ENCODE measurements at places on chromosomes 1 and 21.

GRCh38 chr1:82920418-82921248 lies 1078.3 kb downstream of the TTLL7 start:
- DNase-seq, result no peak

GRCh38 chr1:243496187-243496646 lies 240.4 kb downstream of the SDCCAG8 start:
- no peak for DNase-seq

DNA sequence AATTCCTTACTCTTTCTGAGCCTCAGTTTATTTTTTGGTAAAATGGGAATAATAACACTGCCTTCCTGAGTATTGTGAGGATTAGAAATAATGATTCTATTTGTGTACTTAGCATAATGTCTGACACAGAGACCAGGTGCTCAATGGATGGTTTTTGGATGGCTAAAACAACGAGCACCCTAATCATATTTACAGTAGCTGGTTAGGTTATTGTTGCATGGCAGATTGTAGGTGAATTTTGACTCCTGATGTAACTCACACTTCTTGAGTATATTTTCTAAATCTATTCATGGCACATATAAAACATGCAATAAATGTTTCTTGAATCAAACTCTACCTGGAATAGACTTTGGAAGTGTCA lies 11.9 kb upstream of the DUSP10 start:
- no peak for DNase-seq

GRCh38 chr1:175178056-175178455 lies 14.5 kb downstream of the KIAA0040 start:
- DNase-seq, result no peak

DNA sequence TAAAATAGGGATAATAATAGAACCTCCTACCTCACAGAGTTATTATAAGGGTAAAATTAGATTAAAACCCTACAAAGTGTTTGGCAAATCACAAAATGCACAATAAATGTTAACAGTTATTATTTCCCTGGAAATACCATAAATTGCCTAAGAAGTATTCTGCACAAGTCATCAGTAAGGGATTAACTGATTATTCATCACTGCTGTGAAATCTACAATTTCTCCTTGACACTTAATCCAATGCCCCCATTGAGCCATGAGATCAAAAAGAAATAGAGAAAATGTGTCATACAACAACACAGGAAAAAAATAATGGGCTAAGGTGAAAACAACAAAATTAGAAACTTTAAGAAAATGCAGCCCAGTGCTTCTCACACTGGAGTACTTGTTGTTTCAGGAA lies 6.7 kb upstream of the SEC16B start:
- no peak for DNase-seq

DNA sequence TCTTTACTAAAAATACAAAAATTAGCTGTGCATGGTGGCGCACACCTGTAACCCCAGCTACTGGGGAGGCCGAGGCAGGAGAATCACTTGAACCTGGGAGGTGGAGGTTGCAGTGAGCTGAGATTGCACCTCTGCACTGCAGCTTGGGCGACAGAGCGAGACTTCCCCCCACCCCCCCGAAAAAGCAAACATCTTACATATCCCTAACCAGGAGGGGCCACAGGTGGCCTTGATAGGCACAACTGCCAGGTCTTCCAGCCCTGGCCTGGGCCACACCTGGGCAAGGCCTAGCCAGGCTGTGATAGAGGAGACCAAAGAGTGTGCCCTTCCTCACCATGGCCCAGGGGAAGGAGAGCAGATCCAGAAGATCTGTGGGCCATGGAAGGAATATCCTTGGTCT lies 28.6 kb upstream of the POU3F1 start:
- no peak for DNase-seq

- peak; percentile 88 for DNase-seq
Observed at GRCh38 chr21:32143241-32143939, 135.5 kb downstream of the MIS18A start.

DNA sequence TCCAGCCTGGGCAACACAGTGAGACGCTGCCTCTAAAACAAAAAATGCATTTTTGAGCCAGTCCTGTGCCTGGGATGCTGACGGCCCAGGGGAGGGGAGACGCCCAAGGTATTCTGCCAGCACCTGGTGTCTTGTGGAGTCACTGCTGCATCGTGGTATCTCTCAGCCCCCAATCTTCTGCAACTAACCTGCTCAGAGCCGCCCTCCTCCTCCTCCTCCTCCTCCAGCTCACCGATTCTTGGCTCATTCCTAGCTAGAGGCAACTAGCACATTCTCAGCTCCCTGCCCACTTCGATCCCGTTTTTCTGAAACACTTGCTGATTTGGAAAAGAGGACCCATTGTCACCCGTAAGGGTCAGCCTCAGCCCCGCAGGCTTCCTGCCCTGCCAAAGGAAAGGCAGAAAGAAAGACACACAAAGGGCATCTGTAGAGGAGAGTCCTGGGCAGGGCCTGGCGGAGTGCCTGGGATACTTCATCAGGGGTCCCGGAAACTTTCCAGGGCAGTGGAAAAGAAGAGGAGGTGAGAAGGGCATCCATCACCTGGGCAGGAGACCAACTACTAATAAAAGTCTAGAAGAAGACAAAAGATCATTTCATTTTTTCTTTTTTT lies 20.7 kb downstream of the GPR157 start:
- no peak for DNase-seq

- no peak for DNase-seq
Observed at GRCh38 chr1:214665606-214666110, 62.7 kb downstream of the CENPF start.

- DNase-seq, result peak; percentile 39
Observed at GRCh38 chr1:147627435-147628110, 42.8 kb downstream of the ACP6 start.

DNA sequence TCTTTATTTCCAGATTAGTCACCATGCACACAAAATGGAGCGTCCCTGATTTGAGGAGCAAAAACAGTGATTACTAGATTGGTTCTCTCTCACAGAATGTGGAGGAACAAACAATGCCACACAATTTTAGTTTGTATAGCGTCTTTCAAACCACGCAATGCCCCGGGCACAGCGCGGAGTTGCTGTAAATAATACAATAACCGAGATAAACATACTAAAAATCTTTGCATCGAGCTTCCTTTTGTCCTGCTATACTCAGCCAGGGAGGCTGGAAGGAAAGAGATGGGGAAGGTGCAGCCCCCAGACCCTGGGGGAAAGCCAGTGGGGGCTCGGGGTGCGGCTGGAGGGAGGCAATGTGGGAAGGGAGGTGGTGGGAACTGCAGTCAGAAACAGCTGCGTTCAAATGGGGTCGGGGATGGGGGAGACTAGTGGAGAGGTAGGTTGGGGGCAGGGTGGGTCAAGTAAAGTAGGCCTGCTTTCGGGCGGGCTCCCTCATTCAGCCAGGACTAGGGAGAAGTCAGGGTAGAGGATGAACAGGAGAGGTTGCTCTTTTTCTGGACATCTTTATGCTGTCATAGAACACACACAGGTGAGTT lies 366.3 kb downstream of the RPS6KC1 start:
- no peak for DNase-seq

DNA sequence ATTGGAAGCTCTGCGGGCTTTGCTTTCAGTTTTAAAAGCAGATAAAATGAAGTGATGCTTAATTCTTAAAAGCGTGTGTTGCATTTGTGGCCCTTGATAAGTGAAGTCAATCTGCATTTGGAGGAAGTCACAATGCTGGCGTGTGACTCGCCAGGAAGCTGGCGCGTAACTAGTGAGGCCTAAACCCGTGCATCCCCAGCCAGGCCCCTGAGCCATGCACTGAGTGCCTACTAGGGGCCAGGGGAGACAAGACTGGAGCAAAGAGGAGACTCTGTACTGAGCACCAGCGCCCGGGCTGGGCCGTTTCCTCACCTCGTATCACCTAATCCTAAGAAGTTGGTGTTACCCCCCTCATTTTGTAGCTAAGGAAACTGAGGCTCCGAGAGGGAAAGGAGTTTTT lies 4.6 kb upstream of the DDOST start:
- DNase-seq, result no peak

- no peak for DNase-seq
Observed at GRCh38 chr1:145988773-145989172, 7.6 kb downstream of the TXNIP start.

GRCh38 chr21:34754690-34755647 lies 86.2 kb downstream of the CLIC6 start:
- DNase-seq, result no peak

DNA sequence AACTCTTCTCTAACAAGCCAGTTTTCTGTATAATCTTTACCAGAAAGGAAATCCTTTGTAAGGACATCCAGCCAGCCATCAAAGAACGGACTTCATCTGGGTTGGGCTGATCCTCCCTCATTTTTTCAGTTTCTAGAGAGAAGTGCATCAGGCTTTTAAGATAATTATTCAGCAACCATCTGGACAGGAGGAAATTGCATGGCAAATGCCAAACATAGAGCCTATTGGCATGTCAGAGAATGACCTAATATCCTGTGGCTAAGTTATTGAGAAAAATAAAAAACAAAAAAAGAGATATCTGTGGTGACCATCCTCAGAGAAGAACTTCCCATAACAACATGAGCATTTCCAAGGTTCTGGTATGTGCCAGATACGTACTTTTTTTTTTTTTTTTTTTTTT lies 74.9 kb upstream of the BEND5 start:
- peak; percentile 82 for DNase-seq

DNA sequence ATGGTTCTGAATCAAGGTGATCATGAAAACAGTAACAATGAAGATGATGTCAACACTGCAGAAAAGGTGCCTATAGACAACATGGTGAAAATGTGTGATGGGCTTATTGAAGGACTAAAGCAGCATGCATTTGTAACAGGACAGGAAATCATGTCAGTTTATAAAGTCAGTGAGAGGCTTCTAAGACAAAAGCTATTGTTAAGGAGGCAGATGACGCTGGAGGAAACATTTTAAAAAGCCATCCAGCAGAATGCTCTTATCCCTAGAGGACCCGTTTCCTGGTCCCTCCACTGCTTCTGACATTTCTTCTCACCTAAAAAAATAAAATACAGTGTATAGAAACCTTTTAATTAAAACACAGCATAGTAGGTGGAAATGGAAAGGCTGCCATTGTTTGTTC lies 40.9 kb downstream of the CYYR1 start:
- no peak for DNase-seq

- no peak for DNase-seq
Observed at GRCh38 chr1:234481771-234482170, 2.8 kb upstream of the TARBP1 start.

DNA sequence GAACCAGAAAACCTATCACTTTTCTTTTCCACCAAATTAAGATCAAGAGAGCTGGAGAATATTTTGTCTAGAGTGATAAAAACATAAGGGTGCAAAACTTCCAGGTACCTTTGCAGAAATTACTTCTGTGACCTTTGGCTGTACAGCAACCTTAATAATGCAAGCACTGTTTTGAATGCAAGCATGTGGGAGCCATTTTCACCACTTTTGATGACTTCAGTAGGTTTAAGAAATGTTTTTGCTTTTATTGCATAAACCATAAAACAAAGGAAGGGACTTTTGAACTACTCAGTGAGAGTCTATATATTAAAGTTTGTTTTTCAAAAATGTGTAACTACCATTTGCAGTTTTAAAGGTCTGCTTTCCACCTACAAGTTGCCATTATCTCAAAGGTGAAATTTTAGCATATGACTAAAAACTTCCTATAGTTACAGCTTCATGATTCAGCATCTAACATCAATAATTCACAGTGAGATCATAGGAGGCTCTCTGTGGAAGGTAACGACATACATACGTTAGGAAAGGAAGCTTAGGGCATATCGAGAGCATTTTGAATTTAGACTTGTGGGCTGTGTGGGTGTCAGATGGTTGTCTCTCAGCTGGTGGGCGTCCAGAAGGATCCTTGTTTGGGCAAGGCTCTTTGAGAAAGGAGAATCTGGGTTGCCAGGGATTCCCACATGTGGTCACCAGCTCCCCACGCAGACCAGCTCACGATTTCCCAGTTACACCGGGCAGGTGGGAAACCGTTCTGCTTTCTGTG lies 1.1 kb upstream of the GADD45A start:
- no peak for DNase-seq

DNA sequence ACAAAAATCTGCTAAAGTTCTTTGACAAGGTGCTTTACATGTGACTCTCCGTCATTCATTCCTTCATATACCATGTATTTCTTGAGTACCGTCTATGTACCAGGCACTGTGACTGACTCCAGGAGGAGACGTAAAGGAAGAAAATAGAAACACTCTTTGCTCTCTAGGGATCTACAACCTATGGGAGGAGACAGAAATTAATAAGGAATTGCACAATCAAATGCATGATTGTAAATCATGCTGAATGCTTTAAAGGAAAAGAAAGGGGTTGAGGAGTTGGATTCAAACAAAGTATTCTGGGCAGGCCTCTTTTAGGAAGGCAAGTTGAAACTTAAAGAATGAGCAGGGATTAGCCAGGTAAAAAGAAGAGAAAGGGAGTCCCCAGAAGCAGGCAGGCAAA lies 239.1 kb upstream of the FGGY start:
- peak; percentile 54 for DNase-seq

DNA sequence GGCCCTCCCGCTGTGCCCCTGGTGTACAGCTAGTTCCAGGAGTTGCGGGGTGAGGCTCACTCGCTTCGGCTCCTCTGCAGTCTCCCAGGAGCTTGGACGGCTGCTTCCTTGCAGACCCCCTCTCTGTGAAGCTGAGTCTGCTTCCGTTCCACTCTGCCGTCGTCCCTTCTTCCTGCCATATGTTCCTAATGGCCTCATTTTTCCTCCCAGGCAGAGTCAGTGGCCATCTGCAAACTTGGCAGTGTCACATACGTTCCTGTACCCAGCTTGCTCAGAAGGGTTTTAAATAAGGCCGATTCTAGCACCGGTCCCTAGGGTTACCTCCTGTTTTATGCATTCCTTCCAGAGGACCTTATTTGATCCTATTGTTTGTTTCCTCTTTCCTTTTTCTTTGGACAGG lies 21.3 kb downstream of the ACTL8 start:
- DNase-seq, result peak; percentile 12

- DNase-seq, result no peak
Observed at GRCh38 chr1:241800640-241801039, 47.4 kb upstream of the EXO1 start.

- DNase-seq, result no peak
Observed at GRCh38 chr1:26305667-26306289, 658 bp downstream of the UBXN11 start.

DNA sequence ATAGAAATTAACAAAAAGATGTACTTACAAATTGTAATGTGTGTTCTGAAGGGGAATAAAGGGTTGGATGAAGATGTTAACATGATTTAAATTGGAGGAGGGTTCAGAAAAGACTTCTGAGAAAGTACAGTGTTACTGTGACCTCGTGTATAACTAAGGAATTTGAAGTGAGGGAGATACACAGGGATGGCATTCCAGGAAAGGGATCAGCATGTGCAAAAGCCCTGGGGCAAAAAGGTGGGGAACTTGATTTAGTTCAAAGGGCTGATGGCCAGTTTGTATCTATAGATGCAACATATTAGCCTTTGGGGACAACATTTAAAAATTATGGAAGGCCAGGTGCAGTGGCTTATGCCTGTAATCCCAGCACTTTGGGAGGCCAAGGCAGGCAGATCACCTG lies 33.3 kb upstream of the DEGS1 start:
- DNase-seq, result no peak

- DNase-seq, result no peak
Observed at GRCh38 chr1:214354440-214355148, 73.6 kb downstream of the SMYD2 start.

DNA sequence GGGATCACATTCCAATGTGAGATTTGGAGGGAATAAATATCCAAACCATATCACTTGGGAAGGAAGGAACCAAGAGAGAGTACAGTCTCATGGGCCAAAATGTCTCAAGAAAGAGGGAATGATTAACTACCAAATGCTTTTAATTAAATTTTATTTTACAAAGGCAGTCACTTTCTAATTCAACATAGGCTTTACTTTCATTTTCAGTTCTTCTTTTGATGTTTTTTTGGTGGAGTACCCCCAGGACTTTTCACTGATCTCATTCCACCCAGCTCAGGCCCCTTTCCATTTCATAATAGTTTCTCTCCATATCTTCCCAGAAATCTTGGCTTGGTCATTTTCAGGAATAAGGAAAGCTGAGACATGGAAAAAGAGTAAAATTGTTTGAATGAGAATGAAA lies 5.1 kb upstream of the SLAMF7 start:
- DNase-seq, result no peak

Data from AG10803 (cell line).